Glutamatergic neuron (in vitro differentiated cells): ENCODE measurements at places on chromosomes 7 and 10. TPM values are rescaled to one million over a fixed set of nuclear protein-coding genes. Genes with fewer than 3 reads are reported as not detected.

LRRD1 gene
- total RNA-seq = 0.15 TPM

RTKN2 gene
- 3.2 TPM for total RNA-seq

COL28A1 gene
- 0.39 TPM for total RNA-seq

HOXA2 gene
- total RNA-seq = not detected

HTR7 gene
- 13.3 TPM for total RNA-seq

HSPA12A gene
- total RNA-seq = 75.0 TPM

TMEM229A gene
- not detected for total RNA-seq
